H1 (cell line): ENCODE measurements at places on chromosomes 4 and X.

GRCh38 chrX:87098477-87098876 lies 419.1 kb upstream of the KLHL4 start:
- no peak for DNase-seq

DNA sequence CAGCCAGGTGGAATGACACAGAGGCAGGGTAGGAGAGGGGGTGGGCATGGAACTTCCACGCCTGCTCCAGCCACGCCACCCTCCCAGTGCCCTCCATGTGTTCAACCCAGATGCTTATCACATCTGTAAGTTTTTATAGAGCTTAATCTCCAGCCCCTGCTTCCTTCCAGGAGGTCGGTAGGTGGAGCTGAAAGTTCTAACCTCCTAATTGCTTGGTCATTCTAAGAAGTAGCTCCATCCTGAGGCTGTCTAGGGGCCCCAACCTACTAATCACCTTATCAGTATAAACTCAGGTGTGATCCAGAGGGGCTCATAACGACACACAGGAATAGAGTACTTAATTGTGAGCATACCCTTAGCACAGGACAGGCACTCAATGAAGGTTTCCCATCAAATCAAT lies 18.3 kb downstream of the QDPR start:
- no peak for DNase-seq

DNA sequence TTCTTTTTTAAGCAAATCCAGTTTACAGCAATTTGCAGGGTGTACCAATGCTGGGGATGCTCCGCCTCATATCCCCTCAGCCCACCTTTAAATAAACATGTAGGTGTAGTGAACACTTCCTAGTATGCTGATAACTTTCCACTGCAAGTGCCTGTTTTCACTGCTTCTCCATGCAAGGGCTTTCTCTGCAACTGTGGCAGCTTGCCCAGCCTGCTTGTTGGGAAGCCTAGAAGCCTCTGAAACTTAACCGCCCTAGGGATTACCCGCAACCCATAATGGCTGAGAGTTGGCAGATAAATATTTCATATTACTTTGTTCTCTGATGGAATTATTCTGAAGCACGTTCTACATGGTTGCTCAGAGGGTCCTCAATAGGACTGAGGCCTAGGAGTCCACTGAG lies 253.7 kb upstream of the DDX53 start:
- DNase-seq, result no peak

DNA sequence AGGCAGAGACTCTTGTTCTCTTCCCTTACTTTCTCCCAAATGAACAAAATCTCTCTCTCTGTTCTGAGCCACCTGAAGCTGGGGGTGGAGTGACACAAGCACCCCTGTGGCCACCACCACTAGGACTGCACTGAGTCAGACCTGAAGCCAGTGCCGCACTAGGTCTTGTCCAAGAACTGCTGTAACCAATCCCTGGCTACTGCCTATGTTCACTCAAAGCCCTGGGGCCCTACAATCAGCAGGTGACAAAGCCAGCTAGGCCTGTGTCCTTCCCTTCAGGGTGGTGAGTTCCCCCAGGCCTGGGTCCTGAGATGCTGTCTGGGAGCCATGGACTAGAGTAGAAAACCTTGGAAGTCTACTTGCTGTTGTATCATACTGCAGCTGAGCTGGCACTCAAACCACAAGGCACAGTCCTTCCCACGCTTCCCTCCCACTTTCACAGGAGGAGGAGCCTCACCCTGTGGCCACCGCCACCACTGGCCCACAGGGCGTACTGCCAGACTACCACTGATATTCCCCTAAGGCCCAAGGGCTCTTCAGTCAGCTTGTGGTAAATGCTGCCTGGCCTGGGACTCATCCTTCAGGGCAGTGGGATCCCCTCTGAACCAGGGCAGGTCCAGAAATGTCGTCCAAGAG lies 119.1 kb downstream of the RTL9 start:
- DNase-seq, result no peak

DNA sequence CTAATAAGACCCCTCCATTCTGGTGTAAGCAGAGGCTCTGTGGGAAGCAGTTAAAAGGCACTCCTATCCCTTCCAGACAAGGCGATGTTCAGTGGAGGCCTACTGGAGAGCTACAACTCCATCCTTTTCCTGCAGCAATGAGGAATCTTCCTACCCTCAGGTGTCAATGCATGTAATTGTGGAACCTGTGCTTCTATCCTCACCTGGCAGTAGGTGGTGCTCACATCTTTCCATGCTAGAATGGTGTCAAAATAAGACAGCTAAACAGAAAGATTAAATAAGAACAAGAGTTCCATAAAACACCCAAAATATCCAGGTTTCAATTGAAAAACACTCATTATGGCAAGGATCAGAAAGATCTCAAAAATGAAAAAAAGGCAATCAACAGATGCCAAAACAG lies 224.6 kb downstream of the IL15 start:
- no peak for DNase-seq

DNA sequence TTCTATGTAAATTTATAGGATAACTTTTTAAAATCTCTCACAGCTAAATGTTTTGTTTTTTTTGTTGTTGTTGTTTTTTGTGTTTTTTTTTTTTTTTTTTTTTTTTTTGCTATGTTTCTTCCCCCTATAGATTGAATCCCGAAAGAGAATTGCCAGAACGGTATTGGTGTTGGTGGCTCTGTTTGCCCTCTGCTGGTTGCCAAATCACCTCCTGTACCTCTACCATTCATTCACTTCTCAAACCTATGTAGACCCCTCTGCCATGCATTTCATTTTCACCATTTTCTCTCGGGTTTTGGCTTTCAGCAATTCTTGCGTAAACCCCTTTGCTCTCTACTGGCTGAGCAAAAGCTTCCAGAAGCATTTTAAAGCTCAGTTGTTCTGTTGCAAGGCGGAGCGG lies 4.1 kb downstream of the BRS3 start:
- no peak for DNase-seq
